ENCODE measurements at places on chromosomes 2 and 18.

DNA sequence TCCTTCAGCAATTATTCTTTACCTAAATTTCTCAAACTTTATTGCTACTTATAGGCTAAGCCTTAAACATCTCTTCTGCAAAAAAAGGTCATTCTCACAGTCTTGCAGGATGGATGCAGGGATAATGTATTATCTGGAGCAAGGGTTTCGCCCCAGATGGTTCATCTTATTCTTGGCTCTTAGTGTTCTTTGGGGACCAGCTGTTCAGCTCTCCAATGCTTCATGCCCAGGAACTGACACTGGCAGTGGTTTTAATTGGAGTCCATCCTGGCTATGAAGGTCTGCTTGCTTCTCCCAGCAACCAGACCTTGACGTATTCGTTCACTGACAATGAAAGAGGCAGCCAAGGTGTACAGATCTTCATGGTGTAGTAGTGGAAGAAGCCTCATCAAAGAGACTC, 331.9 kb downstream of the SLC8A1 start:
- no peak for DNase-seq

GRCh38 chr2:96815326-96816126, 542 bp upstream of the CNNM3 start:
- peak; percentile 42 for DNase-seq

GRCh38 chr2:44705876-44706480, 235.5 kb upstream of the SIX3 start:
- DNase-seq = no peak

GRCh38 chr2:178088774-178089270, 16.2 kb upstream of the PDE11A start:
- DNase-seq = no peak

DNA sequence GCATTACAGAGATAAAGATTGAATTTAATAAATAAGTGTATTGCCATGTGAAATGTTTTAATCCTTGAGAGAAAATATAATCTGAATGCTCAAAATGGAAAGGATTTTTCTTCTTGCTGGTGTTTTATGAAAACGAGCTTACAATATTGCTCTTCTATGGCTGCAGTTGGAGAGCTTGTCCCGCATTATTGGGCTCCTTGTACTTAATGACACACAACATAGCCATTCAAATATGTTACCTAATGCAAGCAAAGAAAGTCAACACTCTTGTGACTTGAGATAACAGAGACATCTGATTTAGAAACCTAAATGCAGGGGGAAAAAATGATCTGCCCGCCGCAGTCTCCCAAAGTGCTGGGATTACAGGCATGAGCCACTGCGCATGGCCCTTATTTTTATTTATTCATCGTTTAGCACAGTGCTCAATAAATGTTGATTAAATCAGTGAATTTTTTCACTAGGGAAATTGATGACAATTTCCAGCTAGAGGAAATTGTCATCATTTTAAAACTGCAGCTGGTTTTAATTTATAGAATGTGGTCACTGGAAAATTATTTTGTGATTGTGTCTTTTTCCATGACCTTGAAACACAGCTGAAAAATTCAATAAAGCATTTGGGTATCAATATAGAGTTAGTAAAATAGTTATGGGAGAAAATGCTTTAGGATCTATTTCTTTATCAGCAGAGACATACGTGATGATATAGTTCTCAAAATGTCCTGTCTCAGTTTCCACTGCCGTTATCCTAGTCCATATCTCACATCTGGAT, 2.4 kb upstream of the PRKD3 start:
- DNase-seq = no peak

GRCh38 chr2:10407432-10407831, 40.7 kb downstream of the ODC1 start:
- DNase-seq = no peak
